ENCODE measurements at places on chromosomes 1 and 21.

DNA sequence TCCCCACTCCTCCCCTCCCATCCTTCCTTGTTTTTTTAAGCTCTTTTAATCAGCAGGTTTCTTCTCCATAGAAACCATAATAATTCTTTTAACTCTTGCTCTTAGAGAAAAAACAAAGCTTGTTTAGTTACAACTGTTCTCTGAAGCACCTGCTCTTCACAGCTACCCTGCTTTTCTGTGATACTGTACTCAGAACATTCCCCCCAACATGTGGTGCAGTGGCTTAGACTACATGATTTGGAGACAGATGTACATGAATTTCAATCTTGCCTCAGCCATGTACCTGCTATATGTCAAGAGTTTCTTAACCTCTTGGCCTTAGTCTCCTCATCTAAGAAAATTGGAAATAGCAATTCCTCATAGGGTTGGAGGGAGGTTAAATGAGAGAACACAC lies 33.5 kb downstream of the LAMC2 start:
- no peak for DNase-seq

DNA sequence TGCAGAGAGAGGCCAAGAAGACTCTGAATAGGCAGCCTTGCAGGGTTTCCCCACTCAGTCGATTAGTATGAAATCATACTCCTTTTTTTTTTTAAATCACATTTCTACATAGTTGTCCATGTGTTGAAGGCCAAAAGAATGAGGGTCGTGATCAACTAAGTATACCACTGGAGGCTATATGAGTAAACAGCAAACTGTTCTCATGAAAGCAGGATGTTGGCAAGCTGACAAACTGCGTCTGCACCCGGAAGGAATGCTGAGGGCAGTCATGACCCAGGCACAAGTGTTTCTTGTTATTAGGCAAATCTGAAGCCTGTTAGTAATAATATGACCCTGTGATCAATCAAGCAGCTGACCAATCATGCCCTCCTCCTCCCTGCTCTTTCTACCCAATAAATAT lies 213.2 kb downstream of the USH2A start:
- DNase-seq = no peak

DNA sequence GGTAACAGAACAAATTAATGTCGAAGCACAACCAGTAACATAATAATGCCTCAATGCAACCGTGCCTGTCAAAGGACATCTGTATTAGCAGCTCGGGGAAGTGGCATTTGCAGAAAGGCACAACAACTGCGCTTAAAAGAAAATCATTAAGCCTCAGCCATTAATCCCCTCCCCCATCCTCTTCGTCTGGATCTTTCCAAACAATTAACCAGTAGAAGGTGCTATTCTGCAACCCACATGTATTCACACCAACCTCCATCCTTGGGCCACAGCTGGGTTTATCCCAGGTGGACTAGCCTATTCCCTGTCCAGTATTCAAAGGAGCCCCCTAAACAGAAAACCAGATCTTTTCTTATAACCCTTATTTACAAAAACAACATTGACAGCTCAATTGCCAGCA lies 2.6 kb downstream of the RERE start:
- no peak for DNase-seq

DNA sequence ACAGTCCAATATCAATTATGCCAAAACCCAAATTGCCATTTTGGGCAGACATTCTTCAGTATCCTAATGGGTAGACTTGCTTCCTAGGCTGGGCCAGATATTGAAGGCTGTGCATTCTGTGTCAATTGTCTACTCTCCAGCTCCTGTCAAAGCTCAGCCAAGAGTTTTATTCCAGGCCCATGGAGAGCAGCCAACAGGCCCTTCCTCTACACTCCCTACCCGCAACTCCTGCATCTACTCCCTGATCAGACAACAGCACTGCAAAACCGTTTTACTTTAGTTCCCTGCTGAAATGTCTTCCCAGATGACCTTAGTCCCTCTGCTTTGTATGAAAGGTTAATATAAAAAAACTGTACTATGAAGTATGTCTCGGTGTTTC lies 6.6 kb upstream of the ADORA3 start:
- DNase-seq = no peak

DNA sequence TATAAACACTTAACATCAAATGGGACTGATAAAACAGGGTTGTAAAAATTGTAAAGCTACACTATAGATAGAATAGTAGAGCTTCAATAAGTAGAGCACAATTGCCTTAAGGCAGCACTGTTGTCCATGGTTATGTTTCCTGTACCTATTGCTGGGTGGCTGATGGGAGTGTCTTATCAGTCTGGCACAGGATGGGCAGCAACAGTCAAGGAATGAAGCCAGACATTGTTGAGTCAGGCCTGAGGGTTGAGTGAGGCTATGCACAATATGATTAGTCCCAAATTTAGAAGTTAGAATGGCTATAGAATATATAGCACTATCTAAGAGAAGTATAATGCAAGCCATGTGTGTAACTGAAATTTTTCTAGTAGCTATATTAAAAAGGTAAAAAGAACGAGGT lies 25.0 kb upstream of the CD1D start:
- DNase-seq = no peak

- peak; percentile 43 for DNase-seq
Observed at GRCh38 chr21:36610201-36610600, 88.7 kb upstream of the SIM2 start.

Measured in brain pericyte (primary cell).